AG04450 (cell line): ENCODE measurements at places on chromosomes 16 and 17.

DNA sequence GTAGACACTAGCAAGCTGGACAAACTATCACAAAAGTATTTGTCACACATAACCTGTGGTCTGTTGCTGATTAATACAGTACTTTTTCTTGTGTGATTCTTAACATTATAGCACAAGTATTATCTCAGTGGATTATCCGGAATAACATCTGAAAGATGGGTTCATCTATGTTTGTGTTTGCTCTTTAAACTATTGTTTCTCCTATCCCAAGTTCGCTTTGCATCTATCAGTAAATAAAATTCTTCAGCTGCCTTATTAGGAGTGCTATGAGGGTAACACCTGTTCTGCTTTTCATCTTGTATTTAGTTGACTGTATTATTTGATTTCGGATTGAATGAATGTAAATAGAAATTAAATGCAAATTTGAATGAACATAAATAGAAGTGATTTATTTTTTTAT lies 14.5 kb downstream of the RNFT1 start:
- DNase-seq = no peak

- DNase-seq = no peak
Observed at GRCh38 chr17:63557416-63557815, 7.1 kb downstream of the DCAF7 start.

DNA sequence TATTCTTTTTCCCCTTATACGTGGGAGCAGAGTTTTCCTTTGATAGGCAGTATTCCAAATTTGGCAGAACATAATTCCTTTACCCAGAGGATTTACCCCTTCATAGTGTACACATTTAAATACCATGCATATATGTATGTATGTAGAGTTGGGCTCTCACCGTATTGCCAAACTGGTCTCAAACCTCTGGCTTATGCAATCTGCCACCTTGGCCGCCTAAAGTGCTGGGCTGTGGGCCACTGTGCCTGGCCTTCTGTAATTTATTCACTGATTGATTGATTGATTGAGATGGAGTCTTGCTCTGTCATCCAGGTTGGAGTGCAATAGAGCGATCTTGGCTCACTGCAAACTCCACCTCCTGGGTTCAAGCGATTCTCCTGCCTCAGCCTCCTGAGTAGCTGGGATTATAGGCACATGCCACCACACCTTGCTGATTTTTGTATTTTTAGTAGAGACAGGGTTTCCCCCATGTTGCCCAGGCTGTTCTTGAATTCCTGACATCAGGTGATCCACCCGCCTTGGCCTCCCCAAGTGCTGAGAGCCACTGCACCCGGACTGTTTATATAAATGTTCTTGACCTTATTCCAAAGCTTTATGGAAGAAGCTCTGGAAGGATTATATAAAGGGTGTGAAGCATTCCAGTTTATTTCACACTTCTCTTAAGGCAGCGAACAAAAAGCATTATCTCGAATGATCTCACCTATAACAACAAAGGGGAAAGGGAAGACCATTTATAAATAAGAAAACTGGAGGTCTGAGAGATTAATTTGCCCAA lies 14.9 kb downstream of the GLG1 start:
- no peak for DNase-seq

DNA sequence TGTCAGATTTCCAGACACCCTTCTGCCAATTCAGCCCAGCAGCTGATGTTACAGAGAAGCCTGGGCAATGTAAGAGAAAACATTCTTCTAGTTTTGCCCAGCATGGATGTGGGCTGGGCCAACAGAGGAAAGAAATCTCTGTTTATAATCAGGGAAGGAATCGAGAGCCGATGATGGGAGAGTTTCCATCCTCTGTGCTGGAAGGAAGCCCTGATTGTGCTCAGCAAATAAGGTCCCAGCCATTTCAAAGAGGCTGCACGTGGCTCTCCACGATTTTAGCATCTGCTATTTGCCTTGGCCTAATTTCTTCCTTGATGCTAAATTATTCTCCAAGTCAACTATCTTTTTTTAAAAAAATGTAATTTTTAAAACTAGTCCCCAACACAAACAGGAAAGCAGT lies 70.0 kb downstream of the IRX6 start:
- DNase-seq = no peak

GRCh38 chr17:1965556-1966273 lies 59.4 kb downstream of the RTN4RL1 start:
- DNase-seq = no peak

DNA sequence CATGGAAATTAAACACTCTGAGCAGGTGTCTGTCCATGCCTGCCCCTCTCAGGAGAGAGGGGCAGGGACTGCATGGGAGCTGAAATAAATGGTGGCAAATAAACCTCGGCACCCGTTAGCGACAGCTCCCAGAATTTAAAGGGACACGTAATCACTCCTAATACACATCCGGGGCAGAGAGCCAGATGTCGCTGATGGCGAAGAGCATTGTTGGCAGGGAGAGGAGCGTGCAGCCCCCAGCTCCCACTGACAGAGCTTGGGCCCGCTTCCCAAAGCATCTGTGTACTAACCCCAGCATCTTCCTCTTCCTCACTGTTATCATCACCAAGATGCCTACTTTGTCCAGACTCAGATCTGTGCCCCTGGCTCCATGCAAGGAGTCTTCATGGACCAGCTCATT lies 85.8 kb downstream of the IRX5 start:
- DNase-seq = no peak

GRCh38 chr16:81384006-81384405 lies 60.6 kb upstream of the CMIP start:
- DNase-seq = no peak

GRCh38 chr16:30904114-30904780 lies 7.8 kb downstream of the CTF1 start:
- no peak for DNase-seq

DNA sequence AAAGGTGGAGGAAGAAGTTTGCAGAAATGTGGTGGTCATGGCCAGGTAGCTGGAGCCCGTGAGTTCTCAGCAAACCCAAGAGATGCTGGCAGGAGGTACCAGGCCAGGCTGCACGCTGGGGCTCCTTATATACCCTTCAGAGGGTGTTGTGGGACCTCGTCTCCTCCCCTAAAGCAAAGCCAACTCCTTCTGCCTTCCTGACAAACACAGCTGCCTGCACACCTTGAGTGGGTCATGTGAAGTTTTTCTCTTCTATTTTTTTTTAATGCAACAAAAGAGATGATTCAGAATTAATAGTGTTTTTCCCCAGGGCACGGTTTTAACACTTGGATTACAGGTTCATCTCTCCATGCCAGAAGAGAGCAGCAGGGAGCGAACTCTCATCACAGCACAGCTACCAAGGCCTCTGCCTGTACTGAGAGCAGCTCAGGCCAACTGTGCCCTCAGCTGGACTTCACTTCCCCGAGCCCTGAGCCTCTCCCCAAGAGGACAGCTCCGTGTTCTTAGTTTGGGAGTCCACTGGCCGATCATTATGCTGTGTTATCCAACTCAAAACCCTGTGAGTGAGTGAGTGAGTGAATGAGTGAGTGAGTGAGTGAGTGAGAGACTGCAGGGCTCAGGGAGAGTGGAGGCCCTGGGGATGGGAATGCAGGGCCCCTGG lies at the start of gene KRT15:
KRT15 (minus strand) TSS at position 102 of the 661 bp plus-strand sequence; CDS start at position 39, 63 bp downstream.
- DNase-seq = no peak

- DNase-seq = no peak
Observed at GRCh38 chr16:54437921-54438320, 151.3 kb upstream of the IRX3 start.

- DNase-seq = no peak
Observed at GRCh38 chr16:83737729-83738354, 69.9 kb upstream of the HSBP1 start.

DNA sequence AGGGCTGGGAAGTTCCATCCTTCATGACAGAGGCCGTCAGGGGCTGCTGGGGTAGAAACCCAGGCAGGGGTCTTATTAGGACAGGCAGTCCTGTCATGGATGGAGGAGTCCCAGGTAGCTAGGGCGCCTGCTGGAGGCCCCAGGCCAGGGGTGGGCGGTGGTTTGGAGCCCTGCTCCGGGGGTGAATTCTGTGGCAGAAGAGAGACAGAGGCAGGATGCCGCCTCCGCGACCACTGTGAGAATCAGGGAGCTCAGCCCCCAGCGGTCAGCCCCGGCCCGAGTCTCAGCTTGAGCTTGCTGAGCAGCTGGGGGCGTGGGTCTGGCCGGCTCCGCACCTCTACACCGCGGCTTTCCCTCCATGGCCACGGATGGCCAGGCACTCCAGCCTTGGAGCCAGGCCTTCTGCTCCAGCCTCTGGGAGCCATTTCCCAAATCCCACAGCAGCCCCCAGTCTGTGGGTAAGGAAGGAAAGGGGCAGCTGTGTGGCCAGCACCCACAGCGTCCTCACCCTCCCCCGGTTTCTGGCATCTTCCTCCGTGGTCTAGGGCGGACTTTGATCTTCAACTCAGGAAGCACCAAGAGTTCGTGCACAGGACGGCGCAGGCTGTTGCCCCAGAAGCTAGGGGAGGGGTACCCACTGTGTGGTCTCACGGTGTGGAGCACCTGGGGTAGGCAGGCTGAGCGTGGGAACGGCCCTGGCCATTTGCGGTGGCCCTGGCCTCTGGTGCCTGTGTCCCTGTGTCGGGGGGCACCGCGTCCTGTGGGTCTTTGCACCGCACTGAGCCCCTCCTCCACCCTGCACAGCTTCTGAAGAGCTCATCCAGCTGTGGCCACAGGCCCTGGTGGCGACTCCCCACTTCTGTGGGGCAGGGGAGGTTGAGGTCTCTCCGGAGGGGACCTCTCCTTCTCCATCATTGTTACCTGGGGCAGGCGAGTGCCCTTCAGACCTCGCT lies 14.1 kb downstream of the CD7 start:
- DNase-seq = no peak

- no peak for DNase-seq
Observed at GRCh38 chr16:56614549-56614991, 6.2 kb downstream of the MT2A start.

DNA sequence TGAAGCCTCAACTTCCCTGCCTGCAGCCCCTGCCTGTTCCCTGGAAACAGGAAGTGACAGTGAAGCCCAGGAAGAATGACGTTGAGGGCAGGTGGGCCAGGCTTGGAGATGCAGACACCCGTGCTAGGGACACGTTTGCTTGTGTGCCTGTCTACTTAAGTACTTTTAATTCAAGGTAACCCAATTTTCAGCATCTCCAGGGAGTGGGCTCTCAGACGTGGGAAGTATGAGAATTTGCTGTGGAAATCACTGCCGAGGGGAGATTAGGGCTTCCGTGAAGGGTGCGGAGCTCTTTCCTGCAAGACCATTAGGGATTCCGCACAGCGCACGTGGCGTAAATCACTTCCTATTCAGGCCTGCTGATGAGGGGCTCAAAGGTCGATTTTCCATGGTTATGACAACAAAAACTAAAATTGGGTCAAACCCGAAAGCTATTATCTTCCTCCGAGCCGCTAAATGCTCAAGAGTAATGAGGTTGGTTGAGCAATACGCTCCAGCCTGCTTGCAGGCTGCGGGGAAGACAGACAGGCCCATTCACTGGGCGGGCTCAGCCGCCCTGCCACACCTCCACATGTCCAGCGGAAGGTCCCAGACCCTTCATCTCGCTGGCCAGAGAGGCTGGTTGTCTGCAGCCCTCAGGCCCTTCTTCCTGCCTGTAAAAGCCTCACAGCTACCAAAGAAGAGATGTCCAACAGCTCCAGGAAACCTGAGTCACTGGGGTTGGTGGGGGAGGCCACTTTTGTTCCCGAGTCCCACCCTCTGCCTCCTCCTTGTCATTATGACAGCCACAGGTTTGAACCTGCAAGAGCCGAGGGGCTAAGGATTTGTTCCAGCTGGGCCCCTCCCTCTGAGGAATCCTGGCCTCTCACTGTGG lies 109.9 kb downstream of the RBFOX3 start:
- no peak for DNase-seq

DNA sequence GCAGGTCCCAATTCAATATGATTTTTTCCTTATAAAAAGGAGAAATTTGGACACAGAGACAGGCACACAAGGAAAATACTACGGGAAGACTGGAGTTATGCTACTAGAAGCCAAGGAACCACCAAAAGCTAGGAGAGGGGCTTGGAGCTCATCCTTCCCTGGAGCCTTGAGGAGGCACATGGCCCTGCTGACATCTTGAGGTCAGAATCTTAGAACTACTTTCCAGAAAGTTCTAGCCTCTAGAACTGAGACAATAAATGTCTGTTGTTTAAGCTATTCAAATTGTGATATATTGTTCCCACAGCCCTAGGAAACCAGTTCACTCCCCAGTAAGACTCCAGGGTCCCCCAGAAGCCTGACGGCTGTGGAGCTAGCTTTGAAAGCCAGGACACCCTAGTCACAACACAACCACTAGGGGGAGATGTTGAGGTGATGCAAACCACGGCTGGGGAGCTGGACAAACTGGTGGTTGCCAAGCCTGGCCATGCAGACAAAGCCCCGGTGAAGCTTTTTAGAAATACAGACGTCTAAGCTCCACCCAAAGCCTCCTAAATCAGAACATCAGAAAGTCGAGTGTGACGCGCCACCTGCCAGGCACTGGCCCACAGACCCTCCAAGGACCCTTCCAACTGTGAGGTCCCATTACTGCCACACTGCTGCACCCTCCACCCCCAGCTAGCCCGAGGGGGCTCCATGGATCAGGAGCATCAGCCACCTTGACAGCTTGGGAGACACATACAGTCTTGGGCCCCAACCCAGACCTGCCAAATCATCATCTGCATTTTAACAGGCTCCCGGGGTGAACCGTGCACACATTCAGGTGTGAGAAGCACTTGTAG lies 106.4 kb downstream of the SLC39A11 start:
- peak; percentile 56 for DNase-seq

DNA sequence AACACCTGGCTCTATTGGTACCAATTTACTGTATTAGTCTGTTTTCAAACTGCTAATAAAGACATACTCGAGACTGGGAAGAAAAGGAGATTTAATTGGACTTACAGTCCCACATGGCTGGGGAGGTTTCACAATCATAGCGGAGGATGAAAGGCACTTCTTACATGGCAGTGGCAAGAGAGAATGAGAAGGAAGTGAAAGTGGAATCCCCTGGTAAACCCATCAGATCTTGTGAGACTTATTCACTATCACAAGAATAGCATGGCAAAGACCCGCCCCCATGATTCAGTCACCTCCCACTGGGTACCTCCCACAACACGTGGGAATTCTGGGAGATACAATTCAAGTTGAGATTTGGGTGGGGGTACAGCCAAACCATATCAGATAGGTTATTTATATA lies 22.6 kb upstream of the GOSR1 start:
- DNase-seq = no peak

GRCh38 chr17:811051-811784 lies 29.1 kb downstream of the MRM3 start:
- DNase-seq = no peak

DNA sequence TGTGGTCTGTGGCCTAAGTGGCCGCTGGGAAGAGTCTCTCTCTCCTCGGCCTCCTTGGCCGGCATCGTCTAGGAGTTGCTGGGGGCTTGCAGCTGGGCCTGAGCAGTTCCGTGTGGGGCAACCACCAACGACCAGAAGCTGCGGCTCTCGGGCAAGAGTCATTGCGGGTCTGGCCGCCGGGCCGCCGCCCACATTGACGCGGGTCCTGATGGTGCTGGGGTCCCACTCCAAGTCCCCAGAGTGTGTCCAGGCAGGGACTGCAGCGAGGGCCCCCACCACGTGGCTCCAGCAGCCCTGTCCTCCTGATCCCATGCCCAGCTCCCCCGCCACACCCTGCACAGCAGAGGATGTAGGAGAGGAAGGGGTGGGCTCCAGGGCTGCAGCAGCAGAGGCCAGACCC lies 30.9 kb downstream of the UNKL start:
- DNase-seq = no peak
